ENCODE measurements at places on chromosomes 5 and 9.

DNA sequence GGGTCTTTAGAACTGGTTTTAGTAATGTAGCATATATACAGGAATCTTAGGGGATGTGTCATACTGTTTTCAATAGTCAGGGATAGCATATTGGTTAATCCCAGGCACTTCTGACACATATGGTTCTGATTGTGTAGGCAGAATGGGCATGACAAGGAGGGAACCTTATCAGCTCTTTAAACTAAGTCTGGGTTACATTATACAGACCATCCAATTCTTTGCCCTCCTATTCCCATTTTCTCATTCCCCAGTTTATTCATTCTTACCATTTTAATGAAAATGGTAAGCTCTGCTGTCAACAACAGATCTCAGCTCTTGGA lies 85.1 kb downstream of the NDUFAF2 start:
- no peak for DNase-seq

DNA sequence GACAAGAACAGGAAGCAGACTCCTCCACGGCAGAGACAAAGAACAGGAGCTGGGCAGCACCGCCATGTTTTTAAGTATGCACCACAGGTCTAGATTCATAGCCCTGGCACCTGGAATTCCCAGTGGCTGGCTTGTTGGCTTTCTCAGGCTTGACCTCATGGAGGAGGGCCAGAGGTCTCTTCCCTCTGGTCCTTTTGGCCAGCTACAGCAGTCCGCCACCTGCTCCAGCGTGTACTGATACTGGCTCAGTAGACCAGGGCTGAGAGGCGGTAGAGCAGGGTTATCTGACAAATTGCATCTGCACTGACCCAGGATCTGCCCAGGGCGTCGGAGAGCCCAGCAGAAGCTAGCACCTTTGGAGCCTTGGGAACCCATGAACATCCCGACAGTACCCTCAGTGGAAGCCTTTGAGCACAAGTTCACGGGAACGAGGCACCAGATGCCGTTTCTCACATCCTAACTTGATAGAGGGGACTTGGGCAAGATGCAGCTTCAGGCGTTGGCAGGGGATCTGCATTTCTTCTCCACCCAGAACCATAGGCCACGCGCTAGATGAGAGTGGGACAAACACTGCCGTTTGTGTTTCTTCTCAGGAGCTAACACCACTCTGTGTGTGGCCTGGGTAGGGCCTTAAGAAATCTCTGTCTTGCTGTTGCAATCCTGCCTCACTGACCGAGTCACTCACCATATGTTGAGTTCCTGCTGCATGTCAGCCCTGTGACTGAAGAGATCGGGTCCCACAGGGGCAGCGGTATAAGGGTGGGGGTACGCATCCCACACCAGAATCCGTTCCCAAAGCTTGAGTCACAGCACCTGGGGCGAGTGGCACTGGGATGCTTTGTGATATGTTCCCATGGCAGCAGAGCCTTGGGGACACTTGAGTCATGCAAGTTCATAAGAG lies 90.3 kb upstream of the OTULINL start:
- no peak for DNase-seq

DNA sequence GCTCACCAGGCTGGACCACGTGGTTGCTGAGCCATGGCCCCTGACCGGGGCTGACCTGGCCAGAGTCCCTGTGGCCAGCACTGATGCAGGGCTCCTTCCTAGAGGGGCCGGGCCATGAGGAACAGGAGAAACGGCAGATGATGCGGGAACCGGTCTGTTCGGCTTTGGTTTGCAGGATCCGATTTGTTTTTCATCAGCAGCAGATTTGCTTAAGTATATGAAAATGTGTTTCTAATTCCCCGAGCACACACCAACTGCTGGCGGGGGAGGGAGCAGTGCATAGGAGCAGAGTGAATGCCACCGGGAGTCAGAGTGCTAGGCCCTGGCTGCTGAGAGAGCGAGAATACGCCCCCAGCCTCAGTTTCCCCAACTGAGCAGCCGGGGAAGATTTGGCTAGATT lies 13.6 kb downstream of the NTNG2 start:
- DNase-seq, result no peak

DNA sequence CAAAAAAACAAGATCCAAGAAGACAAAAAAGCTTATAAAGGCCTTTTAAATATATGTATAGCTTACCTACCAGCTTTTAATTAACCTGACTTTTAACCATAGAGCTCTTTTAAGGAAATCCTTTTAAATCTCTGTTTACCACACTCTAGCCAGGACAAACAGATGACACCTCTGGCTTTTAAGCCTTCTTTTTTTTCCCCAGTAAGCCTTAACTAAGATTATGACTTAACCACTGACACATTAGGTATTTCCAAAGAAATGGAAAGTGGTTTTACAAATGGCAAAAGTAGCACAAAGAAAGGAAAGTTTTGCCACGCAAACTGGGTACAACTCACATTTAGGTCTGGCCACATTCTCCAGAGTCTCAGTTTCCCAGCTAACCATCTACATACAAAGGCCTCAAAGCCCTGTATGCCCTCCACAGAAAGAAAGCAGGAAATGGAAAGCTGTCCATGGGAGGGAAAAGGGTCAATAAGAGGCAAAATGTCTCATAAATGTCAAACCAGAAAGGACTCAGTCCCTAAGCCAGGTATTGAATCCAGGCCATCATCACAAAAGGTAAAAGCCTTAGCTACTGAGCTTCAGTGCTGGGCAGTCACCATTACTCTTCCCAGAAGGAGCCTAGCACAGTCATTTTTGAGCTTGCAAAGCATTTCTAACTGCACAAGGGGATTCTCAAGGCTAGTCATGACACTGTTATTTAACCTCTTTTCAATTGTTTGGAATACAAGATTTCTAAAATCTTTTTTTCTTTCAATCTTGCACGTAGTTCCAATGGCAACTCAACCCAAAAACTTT lies 19.7 kb downstream of the TMEM161B start:
- DNase-seq, result no peak

- DNase-seq, result no peak
Measured at GRCh38 chr5:152004095-152004494, 79.4 kb upstream of the GLRA1 start.

DNA sequence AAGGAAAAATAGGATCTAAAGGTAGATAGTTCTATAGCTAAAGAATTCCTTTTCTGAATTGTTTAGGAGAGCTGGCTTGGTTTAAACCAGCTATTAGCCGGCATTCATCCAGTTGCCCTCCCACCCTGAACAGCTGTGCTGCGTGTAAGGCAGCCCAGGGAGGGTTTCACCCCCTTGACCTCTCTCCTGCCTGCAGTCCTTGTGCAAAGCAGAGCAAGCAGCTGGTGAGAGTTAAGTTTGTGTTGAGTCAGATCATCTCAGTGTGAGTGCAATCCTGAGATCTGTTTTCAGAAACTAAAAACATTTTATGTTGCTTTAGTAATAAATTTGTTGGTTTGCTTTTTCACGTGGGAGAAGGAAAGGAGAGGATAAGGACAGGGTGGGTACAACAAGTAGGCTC lies 13.0 kb downstream of the SLC25A25 start:
- no peak for DNase-seq

- DNase-seq, result no peak
Measured at GRCh38 chr5:140035881-140036280, 7.2 kb downstream of the NRG2 start.

- no peak for DNase-seq
Measured at GRCh38 chr5:132775476-132775961, 1.5 kb downstream of the SEPTIN8 start.

GRCh38 chr5:128649192-128649591 lies 111.1 kb upstream of the FBN2 start:
- no peak for DNase-seq

GRCh38 chr5:15376088-15376487 lies 123.9 kb upstream of the FBXL7 start:
- no peak for DNase-seq

- DNase-seq, result no peak
Measured at GRCh38 chr9:126468141-126468825, 141.7 kb downstream of the MVB12B start.

DNA sequence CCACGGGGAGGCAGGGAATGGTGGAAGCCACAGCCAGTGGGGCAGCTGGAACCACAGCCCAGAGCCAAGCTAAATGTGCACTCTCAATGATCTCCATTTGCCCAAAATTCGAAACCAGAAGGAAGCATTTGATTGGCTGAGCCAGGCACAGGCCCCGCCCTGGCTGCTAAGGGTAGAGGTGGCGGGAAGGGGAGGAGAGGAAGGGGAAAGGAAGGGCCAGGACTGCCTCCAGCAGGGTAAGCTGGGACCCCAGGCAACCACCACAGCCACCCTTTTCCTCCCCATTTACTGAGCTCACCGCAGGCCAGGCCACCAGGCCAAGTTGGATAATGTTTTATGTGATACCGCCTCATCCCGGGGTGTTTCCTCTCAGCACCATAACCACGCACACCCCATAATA lies 100.3 kb upstream of the RAPGEF1 start:
- DNase-seq, result no peak

GRCh38 chr5:56829137-56829908 lies 14.0 kb downstream of the MAP3K1 start:
- DNase-seq, result no peak

- DNase-seq, result no peak
Measured at GRCh38 chr5:159427180-159428012, 97.1 kb upstream of the IL12B start.

DNA sequence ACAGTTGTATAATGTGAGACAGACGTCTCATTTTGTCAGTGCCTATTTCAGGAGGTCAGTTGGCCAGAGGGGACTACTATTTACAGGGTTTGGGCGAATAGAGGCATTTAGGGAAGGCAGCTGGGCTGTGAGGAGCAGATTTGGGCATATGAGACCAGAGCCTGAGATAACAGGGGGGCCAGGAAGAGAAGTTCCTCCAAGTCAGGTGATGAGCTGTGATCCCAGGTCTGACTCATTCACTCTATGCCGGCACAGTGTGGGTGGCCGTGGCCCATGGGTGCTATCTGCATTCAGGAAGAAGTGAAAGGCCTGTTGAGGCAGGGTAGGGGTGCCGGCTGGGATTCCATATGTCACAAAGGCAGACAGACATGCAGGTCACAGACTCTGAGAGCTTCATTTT lies 142.8 kb downstream of the PDZD2 start:
- no peak for DNase-seq

GRCh38 chr5:150502106-150502505 lies 5.8 kb upstream of the NDST1 start:
- no peak for DNase-seq

DNA sequence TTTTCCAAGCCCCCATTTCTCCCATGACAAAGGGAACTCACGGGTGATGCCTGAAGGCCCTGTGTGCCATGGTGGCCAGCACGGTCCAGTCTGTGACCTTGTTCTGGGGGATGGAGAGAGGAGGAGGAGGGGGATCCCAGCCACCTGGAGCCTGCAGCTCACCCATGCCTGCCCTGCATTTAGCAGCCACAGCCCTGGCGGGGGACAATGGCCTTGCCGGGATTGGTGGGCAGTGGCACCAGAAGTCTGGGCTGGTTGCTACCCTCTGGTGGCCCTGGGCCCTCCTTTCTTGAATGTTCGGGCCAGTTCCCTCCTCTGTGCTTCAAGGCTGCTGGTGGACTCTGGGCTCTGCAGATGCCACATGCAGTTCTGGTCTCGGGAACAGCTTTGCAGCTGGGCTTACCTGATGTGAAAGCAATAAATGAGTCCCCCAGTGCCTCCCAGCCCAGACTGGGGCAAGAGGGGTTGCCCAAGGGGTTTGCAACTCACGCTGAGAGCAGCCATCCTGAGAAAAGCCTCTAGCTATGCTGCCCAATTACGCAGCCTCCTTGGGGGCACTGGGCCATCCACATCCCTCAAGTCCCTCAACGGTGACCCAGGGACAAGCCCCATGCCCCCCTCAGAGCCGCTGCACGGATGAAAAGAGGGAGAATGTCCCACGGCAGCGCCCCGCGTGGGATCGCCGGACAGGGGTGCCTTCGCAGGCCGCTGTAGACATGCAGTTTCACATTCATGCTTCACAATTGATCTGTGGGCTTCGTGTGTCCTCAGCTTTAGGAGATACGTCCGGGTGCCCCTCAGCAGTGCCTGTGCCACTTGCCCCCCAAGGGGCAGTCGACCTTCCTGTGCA lies 49.2 kb upstream of the FCN1 start:
- no peak for DNase-seq

- DNase-seq, result no peak
Measured at GRCh38 chr9:137149942-137150616, 11.1 kb downstream of the GRIN1 start.

GRCh38 chr9:12884736-12885395 lies 110.0 kb downstream of the LURAP1L start:
- no peak for DNase-seq

- no peak for DNase-seq
Measured at GRCh38 chr9:86096386-86096785, 3.0 kb downstream of the GOLM1 start.

DNA sequence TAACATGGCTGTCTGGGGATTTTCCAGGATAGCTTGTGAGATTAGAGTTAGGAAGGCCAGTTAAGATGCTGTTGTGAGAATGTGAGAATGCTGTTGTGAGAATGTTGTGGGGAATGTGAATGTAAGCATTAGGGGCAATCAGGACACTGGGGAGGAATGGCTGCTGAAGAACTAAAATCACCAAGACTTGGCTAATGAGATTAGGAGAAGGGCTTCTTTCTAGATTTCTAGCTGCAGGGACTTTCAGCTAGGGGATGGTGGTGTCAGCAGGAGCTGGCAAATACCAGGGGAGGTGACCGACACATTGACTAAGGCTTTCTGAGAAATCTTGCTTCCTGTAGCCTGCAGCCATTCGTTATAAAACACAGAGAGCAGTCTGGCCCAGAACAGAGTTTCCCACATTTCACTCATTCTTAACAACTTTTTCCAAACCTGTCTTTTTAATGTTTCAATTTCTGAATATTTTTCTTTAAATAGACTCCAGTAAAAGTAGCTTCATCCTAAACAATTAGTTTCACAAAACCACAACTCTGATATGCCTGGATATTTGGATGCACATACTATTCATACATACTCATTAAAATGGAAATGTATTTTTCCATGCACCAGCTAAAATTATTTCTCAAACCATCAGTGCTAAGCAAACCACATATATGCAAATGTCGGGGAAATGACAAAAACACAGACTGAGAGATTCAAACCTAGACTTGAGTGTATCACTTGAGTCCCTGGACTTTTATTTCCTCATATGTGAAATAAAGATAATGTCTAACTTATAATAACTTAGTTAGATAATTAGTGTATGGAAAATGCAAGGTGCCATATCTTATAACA lies 89.3 kb upstream of the TNC start:
- DNase-seq, result no peak

DNA sequence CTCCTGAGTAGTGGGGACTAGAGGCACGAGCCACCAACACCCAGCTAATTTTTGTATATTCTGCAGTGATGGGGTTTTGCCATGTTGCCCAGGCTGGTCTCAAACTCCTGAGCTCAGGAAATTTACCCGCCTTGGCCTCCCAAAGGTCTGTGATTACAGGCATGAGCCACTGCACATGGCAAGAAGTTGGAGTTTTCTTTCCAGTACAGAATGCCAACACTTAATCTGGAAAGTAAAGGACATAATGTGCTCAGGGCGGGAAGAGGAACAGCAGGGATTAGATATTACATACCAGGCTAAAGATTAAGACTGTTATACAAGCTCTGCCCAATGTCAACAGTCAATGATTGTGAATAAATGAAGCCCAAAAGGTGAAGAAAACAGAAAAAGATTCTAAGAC lies 47.2 kb upstream of the AGXT2 start:
- no peak for DNase-seq

- DNase-seq, result no peak
Measured at GRCh38 chr5:168681556-168682183, 102.5 kb upstream of the PANK3 start.
